A549 treated with CORT108297 at 1 μM for 4 hours (cell line): ENCODE measurements at places on chromosomes 16 and 17. TPM values are rescaled to one million over a fixed set of nuclear protein-coding genes. Genes with fewer than 3 reads are reported as not detected.

The CRHR1 gene
- 0.13 to 0.16 TPM (median 0.14 TPM) in 3 of 5 replicates, not detected in the others for total RNA-seq

The SMIM5 gene
- total RNA-seq = 0.31 to 0.72 TPM (median 0.70 TPM) in 5 replicates

The C17orf58 gene
- 17.9 to 19.8 TPM (median 18.8 TPM) in 5 replicates for total RNA-seq

The KRTAP2-2 gene
- not detected in 5 replicates for total RNA-seq

The AOC3 gene
- total RNA-seq = 1.1 to 2.3 TPM (median 1.2 TPM) in 5 replicates

The TBC1D3D gene
- 0.05 to 0.16 TPM (median 0.10 TPM) in 4 of 5 replicates, not detected in the other for total RNA-seq

The KDM6B gene
- total RNA-seq = 14.0 to 19.7 TPM (median 16.6 TPM) in 5 replicates

The FAM222B gene
- 25.7 to 31.0 TPM (median 27.7 TPM) in 5 replicates for total RNA-seq

The TP53TG3B gene
- total RNA-seq = 0.10 to 0.26 TPM (median 0.10 TPM) in 3 of 5 replicates, not detected in the others

The SKAP1 gene
- total RNA-seq = 0.18 to 0.42 TPM (median 0.37 TPM) in 3 of 5 replicates, not detected in the others

The C16orf46 gene
- total RNA-seq = 0.59 to 1.5 TPM (median 0.72 TPM) in 5 replicates

The KRTAP3-2 gene
- total RNA-seq = 0.20 to 0.42 TPM (median 0.34 TPM) in 5 replicates

The KRT20 gene
- total RNA-seq = 0.18 to 0.28 TPM (median 0.26 TPM) in 5 replicates

The KCNH6 gene
- total RNA-seq = not detected in 5 replicates

The HBA1 gene
- total RNA-seq = 0.78 to 1.9 TPM (median 1.1 TPM) in 5 replicates
